Effector memory CD4-positive, alpha-beta T cell (primary cell): ENCODE measurements at places on chromosomes 2 and 18.

- DNase-seq: no peak
These were observed 13.4 kb downstream of the SPTBN1 start for GRCh38 chr2:54469484-54470053.

GRCh38 chr18:80175451-80176204, 66.6 kb downstream of the ADNP2 start:
- peak; percentile 34 for DNase-seq

DNA sequence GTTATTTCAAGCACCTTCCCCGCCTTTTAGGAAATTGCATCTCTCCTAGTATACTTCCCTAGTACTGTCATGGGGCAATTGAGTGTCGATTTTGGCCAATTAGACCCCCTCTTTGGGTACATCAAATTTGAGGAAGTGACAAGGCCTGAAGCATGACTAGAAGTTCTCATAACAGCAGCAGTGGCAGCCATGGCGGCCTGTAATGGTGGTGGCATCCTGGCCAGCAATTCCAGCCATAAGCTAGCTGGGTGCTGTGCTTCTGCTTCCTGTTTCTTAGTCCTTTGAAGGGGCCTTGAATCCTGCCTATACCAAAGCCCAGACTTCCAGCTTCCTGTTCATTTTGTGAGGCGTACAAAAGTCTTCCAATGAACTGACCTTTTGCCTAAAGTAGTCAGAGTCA, 523.1 kb downstream of the PLCL1 start:
- DNase-seq: no peak

DNA sequence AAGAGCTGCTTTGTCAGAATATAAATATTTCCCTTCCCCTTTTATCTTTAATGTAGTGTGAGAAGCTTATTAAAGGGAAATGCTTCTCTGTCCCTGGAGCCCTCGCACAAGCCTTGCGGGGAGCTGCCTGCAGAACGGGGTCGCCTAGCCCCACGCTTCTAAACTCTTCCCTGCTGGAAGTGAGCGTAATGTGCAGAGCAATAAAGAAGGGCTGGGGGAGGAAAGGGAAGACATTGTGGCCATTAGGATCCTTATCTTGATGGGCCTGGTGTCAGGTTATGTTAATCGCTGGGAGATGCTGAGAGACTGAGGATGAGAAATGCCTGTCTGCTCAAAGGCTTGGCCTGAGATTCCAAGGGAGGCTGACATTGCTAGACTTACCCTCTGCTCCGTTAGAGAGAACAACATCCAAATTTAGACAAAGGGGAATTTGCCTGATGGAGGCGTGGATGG, 18.9 kb upstream of the FZD7 start:
- DNase-seq: no peak

- no peak for DNase-seq
These were observed 3.0 kb downstream of the ARMC9 start for GRCh38 chr2:231201475-231201814.

- DNase-seq: no peak
These were observed 88.6 kb upstream of the FHL2 start for GRCh38 chr2:105487142-105488069.
